ENCODE measurements at places on chromosomes 12 and 14.

DNA sequence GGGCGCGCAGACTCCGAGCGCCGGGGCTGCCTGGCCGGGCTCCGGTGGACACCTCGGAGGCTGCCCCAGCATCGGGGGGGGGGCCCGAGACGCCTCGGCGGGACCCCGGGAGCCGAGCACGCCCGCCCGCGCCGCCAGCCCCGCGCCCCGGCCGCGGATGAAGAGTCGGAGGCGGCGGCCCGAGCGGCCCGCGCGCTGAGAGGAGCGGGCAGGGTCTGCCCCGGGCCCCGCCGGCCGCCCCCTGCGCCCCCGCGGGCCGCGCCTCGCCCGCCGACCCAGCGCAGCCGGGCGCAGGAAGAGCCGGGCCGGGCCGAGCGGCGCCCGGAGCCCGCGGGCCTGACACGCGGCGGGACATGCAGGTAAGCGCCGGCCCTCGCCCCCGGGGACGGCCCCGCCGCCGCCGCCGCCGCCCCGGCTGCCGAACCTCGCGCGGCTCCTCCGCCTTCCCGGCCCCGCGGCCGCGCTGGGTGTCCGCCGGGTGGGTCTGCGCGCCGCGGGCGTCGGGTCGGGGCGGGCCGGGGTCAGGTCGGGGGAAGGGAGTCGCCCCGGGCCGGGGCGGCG lies 63.7 kb downstream of the FBXL14 start:
- no peak for DNase-seq

- DNase-seq = no peak
Measured at GRCh38 chr12:112988224-112988623, 9.9 kb downstream of the OAS2 start.

DNA sequence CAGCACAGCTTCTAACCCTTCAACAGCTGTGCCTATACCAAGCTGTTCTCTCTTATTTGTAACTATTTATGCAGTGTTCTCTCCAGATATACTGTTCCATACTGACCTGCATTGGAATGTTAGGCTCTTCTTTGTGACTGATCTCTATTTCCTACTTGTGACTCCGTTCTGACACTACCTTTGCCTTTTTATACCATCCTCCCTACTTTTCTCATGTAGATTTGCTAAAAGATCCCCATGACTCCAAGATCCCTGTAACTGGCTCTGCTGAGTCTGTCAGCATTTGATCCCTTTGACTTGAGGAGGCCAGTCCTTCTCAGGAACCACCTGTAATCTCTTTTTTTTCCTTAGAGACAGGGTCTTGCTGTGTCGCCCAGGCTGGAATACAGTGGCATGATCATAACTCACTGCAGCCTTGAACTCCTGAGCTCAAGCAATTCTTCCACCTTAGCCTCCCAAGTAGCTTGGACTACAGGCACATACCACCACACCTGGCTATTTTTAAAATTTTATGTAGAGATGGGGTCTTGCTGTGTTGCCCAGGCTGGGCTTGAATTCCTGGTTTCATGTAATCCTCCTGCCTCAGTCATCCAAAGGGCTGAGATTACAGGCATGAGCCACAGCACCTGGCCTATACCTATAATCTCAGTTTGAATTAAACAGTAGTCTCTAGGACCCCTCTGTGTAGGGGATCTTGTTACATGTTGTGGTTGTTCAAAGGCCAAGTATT lies 368.3 kb downstream of the ZFP36L1 start:
- no peak for DNase-seq

DNA sequence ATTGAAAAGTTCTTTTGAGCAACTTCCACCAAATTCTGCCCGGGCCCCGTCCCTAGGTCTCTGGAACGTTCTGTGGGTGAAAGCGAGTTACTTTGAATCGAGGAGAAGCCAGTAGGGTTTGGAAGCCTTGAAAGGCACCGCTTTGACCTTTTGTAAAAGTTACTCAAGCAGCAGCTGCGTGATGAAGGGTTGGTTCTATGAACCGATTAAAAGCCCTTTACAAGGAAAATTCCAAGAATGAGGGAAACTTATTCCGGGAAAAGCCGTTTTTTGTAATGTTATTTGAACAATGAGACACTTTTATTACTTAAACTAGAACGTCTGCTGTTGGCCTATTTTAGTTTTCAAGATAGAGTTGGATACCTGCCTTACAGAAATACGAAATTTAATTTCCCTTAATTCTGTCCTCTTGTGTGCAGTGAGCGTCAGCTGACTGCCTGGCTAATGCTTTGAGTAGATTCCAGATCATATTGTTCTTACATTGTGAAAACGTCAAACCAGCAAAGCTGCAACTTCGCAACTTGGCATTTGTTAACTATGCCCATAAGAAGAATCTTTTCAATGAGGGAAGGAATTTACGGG lies 906 bp downstream of the LARP4 start:
- no peak for DNase-seq

DNA sequence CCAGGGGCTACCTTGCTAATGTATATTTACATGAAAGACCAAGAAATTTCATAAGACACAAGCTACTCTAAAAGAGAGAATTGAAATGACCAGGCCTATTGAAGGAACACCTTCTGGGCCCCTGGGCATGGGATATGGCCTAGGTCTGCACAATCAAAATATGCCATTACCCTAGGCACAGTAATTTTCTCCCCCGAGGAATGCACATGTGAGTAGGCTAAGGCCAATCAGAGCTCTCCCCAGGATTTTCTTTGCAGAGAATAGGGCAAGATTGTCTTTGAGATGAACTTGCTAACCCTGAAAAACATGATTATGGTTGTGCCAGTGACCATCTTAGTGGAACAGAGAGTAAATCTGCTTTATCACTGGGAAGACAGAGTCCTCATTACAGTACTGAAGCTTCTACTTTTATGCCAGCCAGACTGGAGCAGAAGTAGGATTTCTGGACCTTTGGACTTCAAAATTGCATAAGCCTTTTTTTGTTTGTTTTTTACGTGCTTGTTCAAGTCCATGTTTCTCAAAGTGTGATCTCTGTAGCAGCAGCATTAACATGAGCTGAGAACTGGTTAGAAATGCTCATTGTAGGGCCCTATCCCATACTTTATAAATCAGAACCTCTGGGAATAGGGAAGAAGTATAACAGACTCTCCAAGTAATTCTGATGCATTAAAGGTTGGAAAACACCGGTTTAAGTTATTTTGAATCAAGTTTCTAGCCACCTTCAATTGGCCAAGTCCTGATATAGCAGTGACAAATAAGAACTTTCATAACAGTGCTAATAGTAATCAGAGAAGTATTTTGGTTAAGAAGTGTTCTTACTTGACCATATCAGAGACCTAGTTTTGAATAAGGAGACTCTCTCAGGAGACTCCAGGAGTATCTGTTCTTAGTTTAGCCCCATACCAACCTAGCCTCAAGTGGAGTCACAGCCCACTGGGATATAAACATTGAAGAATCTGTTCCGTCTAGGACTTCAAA lies 112.9 kb downstream of the LMO3 start:
- no peak for DNase-seq

DNA sequence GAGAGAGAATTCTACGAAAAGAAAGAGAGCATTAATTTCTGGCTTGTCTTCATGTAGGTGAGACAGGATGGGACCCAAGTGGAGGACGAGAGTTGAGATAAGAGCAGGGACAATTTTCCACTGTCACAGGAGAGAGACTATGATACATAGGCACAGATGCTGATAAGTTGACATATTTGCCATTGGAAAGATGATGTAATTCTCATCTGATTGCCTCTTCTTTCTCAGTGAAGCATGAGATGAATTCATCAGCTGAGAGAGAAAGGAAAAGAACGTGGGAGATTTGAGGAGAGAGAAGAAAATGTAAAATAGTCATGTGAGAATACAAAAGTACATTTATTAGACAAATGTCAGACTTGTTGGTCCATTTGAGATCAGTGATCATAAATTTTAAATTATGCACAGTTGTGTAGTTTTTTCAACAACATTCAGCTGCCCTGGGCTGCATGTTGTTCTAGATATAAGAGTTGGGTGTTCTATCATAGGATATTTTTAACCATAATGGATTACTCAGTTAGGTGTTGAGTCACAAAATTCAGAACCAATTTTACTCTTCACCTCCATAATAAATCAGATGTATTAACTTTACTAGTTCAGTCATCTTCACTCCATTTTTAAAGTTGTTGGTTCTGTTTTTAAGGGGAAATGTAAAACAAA lies 222.9 kb downstream of the DPY19L2 start:
- DNase-seq = no peak

DNA sequence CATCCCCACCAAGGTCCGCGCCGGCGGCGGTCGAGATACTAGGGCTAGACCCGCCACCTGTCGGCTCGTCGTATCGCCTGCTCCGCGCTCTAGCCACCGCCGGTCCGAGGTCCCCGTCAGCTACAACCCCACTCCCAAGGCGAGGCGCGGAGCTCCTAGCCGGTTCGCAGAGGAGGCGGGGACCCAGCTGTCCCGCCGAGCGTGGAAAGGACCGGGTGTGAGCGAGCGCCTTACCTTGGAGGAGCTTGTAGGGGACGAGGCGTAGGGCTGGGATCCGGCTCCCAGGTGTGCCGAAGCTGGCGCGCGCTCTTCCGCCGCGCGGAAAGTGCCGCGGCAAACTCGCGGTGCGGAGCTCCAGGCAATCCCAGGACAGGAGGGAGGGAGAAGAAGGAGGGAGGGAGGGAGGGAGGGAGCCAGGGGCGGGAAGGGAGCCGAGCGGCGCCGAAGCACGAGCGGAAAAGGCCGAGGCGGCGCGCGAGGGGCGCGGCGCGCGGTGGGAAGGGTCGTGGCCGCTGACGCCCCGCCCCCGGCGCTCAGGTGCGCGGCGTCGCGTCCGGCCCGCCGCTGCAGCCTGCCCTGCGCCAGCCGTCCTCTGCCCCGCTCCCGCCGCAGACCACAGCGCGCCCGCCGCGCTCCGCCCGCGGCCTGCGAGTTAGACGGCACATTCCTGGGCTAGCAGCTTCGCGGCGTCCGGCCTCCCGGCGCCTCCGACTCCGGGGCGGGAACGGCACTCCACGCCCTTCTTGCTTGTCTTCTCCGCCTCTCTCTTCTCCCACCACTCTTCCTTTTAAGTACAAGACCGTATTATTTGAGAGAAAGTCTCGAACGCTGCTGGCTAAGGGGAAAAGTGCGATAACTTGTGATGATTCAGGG lies at the start of gene PAWR:
TSS of gene PAWR (minus strand) at position 327 of the 873 bp plus-strand sequence. CDS start 720 bp downstream, outside the sequence.
- DNase-seq = peak; percentile 78

- peak; percentile 3 for DNase-seq
Measured at GRCh38 chr14:105860615-105861580, 334.5 kb downstream of the TMEM121 start.

- DNase-seq = no peak
Measured at GRCh38 chr12:98885778-98886177, 240.7 kb downstream of the APAF1 start.

GRCh38 chr12:106234449-106234848 lies 13.4 kb downstream of the CKAP4 start:
- no peak for DNase-seq

DNA sequence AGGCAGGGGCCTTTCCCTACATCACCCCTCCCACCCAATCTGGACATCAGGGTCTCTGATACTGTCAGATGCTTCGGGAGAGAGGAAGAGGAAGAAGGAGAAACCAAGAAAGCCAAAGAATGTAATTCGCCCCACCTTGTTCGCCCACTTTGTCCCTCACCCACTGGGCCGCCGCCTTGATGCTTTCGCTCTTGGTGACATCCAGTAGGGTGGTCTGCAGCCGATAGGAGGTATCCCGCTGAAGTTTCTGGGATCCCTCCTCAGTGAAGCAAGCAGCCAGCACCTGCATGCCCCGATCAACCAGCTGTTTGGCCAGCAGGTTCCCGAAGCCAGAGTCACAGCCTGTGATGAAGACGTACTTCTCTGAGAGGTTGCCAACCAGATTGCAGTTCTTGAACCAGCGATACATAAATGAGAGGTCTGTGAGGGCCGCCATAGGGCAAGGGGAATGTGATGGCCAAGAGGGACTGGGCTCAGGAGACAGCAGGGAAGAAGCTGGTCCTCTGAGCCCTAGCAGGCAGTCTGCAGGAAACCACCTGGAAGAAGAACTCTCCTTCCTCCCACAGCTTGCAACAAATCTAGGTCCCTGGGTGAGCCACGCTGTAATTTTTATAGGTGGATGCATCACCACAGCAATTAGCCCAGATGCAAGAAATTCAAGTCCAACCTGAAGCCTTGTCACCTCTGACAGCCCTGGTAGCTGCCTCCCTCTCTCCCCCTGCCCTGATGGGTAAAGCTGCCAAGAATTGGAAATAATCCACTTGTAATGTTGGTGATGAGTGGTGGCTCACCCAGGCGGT lies at the start of gene SDR9C7:
TSS of gene SDR9C7 (minus strand) at position 583 of the 800 bp plus-strand sequence. CDS start at position 436, 147 bp downstream.
- no peak for DNase-seq

- no peak for DNase-seq
Measured at GRCh38 chr14:21199611-21200560, 44.0 kb upstream of the OR5AU1 start.

- DNase-seq = no peak
Measured at GRCh38 chr12:98595243-98595988, 1.9 kb downstream of the SLC25A3 start.
